ENCODE measurements at places on chromosomes 2 and 18. TPM values are rescaled to one million over a fixed set of nuclear protein-coding genes. Genes with fewer than 3 reads are reported as not detected.

The CDCA7 gene
- polyA plus RNA-seq: 22.5 TPM

The RRM2 gene
- 26.8 TPM for polyA plus RNA-seq

The LOXHD1 gene
- not detected for polyA plus RNA-seq

The DSG4 gene
- not detected for polyA plus RNA-seq

The EPC2 gene
- polyA plus RNA-seq: 47.8 TPM

The CGREF1 gene
- 4.6 TPM for polyA plus RNA-seq

The CIB4 gene
- polyA plus RNA-seq: not detected

The ARL4C gene
- polyA plus RNA-seq: 20.7 TPM

The CDH19 gene
- polyA plus RNA-seq: 5.9 TPM

The CDH20 gene
- 0.93 TPM for polyA plus RNA-seq

The MAP3K19 gene
- not detected for polyA plus RNA-seq

The TCF23 gene
- 0.18 TPM for polyA plus RNA-seq

The STEAP3 gene
- polyA plus RNA-seq: 14.7 TPM

The MYCN gene
- 8.1 TPM for polyA plus RNA-seq

The SERPINB2 gene
- polyA plus RNA-seq: 1.3 TPM

The AQP12A gene
- polyA plus RNA-seq: not detected

The NBEAL1 gene
- 9.4 TPM for polyA plus RNA-seq

The BMP10 gene
- polyA plus RNA-seq: not detected

The TEX44 gene
- polyA plus RNA-seq: not detected

The BOK gene
- 77.5 TPM for polyA plus RNA-seq

The ANKRD36 gene
- 10.8 TPM for polyA plus RNA-seq

The COL6A3 gene
- polyA plus RNA-seq: 218 TPM

The LRRTM1 gene
- not detected for polyA plus RNA-seq

The B3GNT2 gene
- 10.9 TPM for polyA plus RNA-seq

The BBS5 gene
- polyA plus RNA-seq: 3.0 TPM
